Right lobe of liver (tissue), 6 donors: ENCODE measurements at places on chromosomes 7 and 10. TPM values are rescaled to one million over a fixed set of nuclear protein-coding genes. Genes with fewer than 3 reads are reported as not detected.

Gene ADRA2A
- 0.38 TPM for total RNA-seq

Gene MCM10
- 0.05 TPM for total RNA-seq

Gene SYCE1
- total RNA-seq: 2.2 TPM

Gene MKX
- 2.1 TPM for total RNA-seq

Gene AKR1C4
- total RNA-seq: 186 TPM

Gene CCM2
- total RNA-seq: 36.4 TPM

Gene TRPV5
- total RNA-seq: not detected

DNA sequence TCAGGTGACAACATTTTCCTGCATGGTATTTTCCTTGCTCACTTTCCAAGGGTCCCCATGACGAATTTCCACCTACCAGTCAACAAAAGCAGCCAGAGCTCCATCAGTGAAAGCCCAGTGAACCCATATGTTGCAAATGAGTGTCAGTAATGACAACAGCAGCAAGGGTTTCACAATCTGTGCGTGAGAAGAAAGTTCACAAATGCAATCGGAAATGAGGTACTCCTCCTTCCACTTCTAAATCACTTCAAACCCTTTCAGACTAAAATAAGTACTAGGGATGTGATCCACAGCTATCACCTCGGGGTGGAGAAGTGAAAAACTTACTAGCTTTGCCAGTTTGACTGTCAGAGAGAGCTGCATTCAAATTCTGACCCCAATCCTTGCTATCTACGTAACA, 55.6 kb upstream of the BET1 start:
- no peaks in the 10 kb centered on the region for H3K27me3 ChIP-seq
- no peak overlapping the region for H3K27ac ChIP-seq
- H3K36me3 ChIP-seq: no peaks in the 10 kb centered on the region

- no peak overlapping the region for H3K27ac ChIP-seq
- no peaks in the 10 kb centered on the region for H3K27me3 ChIP-seq
- DNase-seq: no peak
- H3K4me1 ChIP-seq: no peaks in the 10 kb centered on the region
These were observed 7.9 kb downstream of the PANK1 start for GRCh38 chr10:89637113-89637512.

GRCh38 chr7:20302891-20303290, 27.8 kb upstream of the ITGB8 start:
- DNase-seq: no peak
- H3K4me3 ChIP-seq: no peak overlapping the region
- H3K27ac ChIP-seq: no peak overlapping the region
- H3K4me1 ChIP-seq: no peaks in the 10 kb centered on the region
- no peaks in the 10 kb centered on the region for H3K27me3 ChIP-seq

DNA sequence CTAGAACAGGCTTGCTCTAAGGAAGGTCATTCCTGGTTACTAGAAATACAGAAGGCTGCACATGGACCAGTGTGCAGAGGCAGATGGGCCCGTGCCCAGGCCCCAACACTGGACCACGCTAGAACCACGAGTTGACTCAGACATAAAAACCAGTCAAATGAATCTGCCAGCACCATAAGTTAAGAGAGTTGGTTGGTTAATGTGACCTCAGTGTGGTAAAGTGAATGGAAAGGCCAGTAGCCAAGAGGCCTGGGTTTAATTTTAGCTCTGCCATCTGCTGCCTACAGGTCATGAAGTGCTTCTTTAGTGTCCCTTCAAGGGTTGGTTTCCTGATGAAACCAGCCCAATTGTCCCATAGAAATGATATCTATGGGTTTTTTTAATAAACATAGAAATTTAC, 329.6 kb upstream of the NRP1 start:
- H3K4me3 ChIP-seq: no peak overlapping the region
- H3K27me3 ChIP-seq: no peaks in the 10 kb centered on the region
- H3K36me3 ChIP-seq: no peaks in the 10 kb centered on the region
- H3K27ac ChIP-seq: no peak overlapping the region

DNA sequence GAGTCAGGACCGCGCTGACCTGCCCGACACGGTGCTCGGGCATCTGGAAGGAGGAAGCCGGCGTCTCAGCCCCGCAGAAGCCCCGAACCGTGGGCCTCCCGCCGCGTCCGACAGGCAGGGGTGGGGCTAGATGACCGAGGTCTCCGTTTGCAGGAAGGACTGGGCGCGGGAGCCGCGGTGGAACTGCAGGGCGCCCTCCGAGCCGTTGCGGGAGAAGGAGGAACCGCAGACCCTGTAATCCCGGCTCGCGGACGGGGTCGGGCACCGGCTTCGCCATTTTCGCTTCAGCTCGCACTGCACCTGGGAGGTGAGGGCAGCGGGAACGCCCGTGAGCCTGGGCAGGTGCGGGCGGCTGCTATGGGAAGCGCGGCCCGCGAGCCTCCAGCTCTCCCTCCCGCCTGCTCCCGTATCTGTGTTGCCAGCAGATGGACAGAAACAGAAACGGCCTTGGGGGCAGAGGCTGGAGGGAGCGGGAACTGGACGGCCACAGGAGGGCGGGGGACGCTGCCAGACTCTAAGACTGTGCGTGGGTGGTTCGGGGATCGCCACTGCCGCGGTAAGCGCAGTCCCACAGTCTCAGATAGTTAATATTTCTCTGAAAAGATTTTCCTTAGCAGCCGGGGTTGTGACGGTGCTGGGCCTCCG, 114.1 kb downstream of the VIPR2 start:
- H3K27me3 ChIP-seq: no peaks in the 10 kb centered on the region
- H3K4me1 ChIP-seq: peaks cover 8% of the 10 kb centered on the region
- no peaks in the 10 kb centered on the region for H3K36me3 ChIP-seq
- peak; percentile 52 for DNase-seq
- peak overlapping the region; percentile 48 for H3K4me3 ChIP-seq
- no peak overlapping the region for H3K27ac ChIP-seq

GRCh38 chr10:10193848-10194247, 823.8 kb upstream of the CELF2 start:
- no peaks in the 10 kb centered on the region for H3K4me1 ChIP-seq
- no peak overlapping the region for H3K4me3 ChIP-seq
- no peaks in the 10 kb centered on the region for H3K27me3 ChIP-seq
- DNase-seq: no peak

GRCh38 chr7:102451371-102452054, 13.2 kb downstream of the ALKBH4 start:
- no peaks in the 10 kb centered on the region for H3K36me3 ChIP-seq
- no peak overlapping the region for H3K27ac ChIP-seq
- H3K27me3 ChIP-seq: no peaks in the 10 kb centered on the region
- DNase-seq: no peak

DNA sequence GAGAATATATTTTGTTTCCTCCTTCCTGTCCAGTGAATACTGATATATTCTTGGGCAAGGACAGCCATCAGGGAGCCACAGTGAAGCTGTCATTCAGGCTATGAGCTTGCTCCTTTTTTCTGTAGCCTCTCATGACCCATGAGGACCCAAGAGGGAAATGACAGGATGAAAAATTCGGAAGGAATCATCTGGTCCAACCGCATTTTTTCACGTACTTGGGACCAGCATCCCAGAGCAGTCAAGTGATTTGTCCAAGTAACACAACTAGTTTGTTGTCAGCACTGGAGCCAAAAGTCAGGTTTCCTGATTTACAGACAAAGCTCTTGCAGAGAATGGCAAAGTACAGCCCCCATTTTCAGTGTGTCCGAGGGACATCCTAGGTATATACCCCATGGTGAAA, 47.2 kb upstream of the AGBL3 start:
- peaks cover 29% of the 10 kb centered on the region for H3K4me1 ChIP-seq
- H3K4me3 ChIP-seq: no peak overlapping the region
- no peaks in the 10 kb centered on the region for H3K36me3 ChIP-seq
- DNase-seq: no peak

GRCh38 chr7:70457883-70458680, 673.9 kb upstream of the GALNT17 start:
- H3K27me3 ChIP-seq: no peaks in the 10 kb centered on the region
- no peak overlapping the region for H3K27ac ChIP-seq
- no peak overlapping the region for H3K4me3 ChIP-seq
- no peaks in the 10 kb centered on the region for H3K36me3 ChIP-seq
- DNase-seq: no peak
- no peaks in the 10 kb centered on the region for H3K4me1 ChIP-seq

GRCh38 chr7:47794016-47794415, 154.2 kb downstream of the PKD1L1 start:
- H3K27ac ChIP-seq: no peak overlapping the region
- H3K4me1 ChIP-seq: no peaks in the 10 kb centered on the region
- no peak for DNase-seq
- no peaks in the 10 kb centered on the region for H3K36me3 ChIP-seq

GRCh38 chr7:7223250-7223649, 40.9 kb downstream of the C1GALT1 start:
- DNase-seq: no peak
- no peaks in the 10 kb centered on the region for H3K4me1 ChIP-seq
- no peak overlapping the region for H3K27ac ChIP-seq
- no peaks in the 10 kb centered on the region for H3K27me3 ChIP-seq
- no peak overlapping the region for H3K4me3 ChIP-seq

GRCh38 chr7:132352800-132353199, 223.5 kb downstream of the PLXNA4 start:
- no peaks in the 10 kb centered on the region for H3K36me3 ChIP-seq
- no peak overlapping the region for H3K4me3 ChIP-seq
- no peaks in the 10 kb centered on the region for H3K4me1 ChIP-seq

- H3K27me3 ChIP-seq: no peaks in the 10 kb centered on the region
- DNase-seq: peak; percentile 27
- no peaks in the 10 kb centered on the region for H3K36me3 ChIP-seq
- no peak overlapping the region for H3K27ac ChIP-seq
- no peaks in the 10 kb centered on the region for H3K4me1 ChIP-seq
These were observed 115.3 kb downstream of the NKX6-2 start for GRCh38 chr10:132670546-132671227.

GRCh38 chr10:97234400-97234799, 48.6 kb upstream of the SLIT1 start:
- H3K4me1 ChIP-seq: no peaks in the 10 kb centered on the region
- DNase-seq: no peak
- no peaks in the 10 kb centered on the region for H3K36me3 ChIP-seq
- no peaks in the 10 kb centered on the region for H3K27me3 ChIP-seq

DNA sequence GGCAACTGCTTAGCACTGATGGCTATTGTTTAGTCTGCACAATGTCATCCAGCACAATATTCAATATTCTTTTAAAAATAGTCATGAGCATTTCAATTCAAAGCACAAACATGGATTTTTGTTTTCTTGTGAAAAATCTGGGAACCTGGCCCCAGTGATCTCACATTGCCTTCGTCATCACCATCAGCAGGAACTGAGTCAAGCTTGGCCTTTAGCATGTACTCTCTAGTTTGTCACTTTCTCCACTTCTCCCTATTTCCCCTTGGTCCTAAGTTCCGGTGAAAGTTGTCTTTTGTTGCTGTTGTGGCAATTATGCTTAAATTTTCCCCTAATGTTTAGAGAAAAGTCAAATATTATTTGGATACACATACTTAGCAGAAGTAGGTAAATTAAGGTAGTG, 252.9 kb upstream of the SORCS1 start:
- no peaks in the 10 kb centered on the region for H3K36me3 ChIP-seq
- no peak for DNase-seq
- H3K4me1 ChIP-seq: no peaks in the 10 kb centered on the region

DNA sequence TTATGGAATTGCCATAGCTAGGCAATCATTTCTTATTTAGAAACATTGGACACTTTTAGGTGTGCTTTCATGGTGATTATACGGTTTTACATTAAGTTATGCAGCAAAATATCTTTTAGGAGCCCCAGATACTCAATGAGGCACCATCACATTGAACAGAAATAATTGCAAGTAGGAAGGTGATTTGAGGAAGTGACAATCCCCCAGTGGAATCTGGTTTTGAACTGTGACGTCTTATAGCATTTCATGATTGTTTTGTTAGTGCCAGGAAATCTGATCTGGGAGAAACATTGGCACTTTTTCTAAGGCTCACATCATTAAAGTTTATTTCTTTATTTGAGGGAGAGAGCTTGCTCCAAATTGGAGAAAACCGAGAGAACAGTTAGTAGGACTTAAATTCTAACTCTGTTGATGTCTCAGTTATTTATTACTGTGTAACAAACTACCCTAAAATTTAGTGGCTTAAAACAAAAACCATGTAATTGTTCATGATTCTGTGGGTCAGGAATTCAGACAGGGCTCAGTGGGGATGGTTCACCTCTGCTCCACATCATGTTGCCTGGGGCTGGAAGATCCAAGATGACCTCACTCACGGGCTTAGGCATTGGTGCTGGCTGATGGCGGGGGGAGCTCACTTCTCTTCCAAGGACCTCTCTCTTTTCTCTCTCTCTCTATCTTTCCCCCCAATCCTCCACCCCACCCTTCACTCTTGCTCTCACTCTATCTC, 78.2 kb upstream of the STEAP1B start:
- H3K4me1 ChIP-seq: no peaks in the 10 kb centered on the region
- no peak for DNase-seq
- H3K27me3 ChIP-seq: no peaks in the 10 kb centered on the region
- H3K36me3 ChIP-seq: no peaks in the 10 kb centered on the region
- H3K27ac ChIP-seq: peak overlapping the region; percentile 38

DNA sequence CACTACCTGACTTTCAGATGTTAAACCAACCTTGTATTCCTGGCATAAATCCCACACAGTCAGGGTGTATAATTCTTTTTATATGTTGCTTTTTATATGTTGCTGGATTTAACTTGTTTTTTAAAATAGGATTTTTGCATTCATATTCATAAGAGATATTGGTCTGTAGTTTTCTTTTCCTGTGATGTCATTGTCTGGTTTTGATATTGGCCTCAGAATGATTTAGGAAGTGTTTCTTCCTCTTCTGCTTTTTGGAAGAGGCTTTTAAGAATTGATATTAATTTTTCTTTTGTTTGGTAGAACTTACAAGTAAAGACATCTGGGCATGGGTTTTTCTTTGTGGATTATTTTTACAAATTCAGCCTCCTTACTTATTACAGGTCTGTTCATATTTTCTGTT, 93.1 kb downstream of the CARD11 start:
- no peaks in the 10 kb centered on the region for H3K27me3 ChIP-seq
- no peaks in the 10 kb centered on the region for H3K4me1 ChIP-seq
- no peaks in the 10 kb centered on the region for H3K36me3 ChIP-seq
- no peak overlapping the region for H3K4me3 ChIP-seq
- H3K27ac ChIP-seq: no peak overlapping the region

GRCh38 chr10:117334926-117335325, 40.3 kb downstream of the PDZD8 start:
- DNase-seq: no peak
- peaks cover 20% of the 10 kb centered on the region for H3K4me1 ChIP-seq
- no peaks in the 10 kb centered on the region for H3K36me3 ChIP-seq
- no peak overlapping the region for H3K27ac ChIP-seq

GRCh38 chr7:7489546-7489945, 46.1 kb downstream of the COL28A1 start:
- no peak for DNase-seq
- H3K27me3 ChIP-seq: no peaks in the 10 kb centered on the region
- H3K27ac ChIP-seq: no peak overlapping the region
- H3K4me3 ChIP-seq: no peak overlapping the region
